ENCODE measurements at places on chromosomes 1 and 21. TPM values are rescaled to one million over a fixed set of nuclear protein-coding genes. Genes with fewer than 3 reads are reported as not detected.

Gene GBP4
- 4.4 TPM for polyA plus RNA-seq

Gene HSPG2
- polyA plus RNA-seq: 350 TPM

GRCh38 chr1:248812736-248813425 is 12.8 kb downstream of the SH3BP5L start:
- DNase-seq: no peak

- no peak for DNase-seq
These were observed 19.6 kb downstream of the SDC3 start for GRCh38 chr1:30888975-30889374.

GRCh38 chr21:39184050-39184980 is 1.1 kb upstream of the PSMG1 start:
- no peak for DNase-seq

All from hindlimb muscle (tissue), 1 donor.